ENCODE measurements at places on chromosomes 7 and 10.

DNA sequence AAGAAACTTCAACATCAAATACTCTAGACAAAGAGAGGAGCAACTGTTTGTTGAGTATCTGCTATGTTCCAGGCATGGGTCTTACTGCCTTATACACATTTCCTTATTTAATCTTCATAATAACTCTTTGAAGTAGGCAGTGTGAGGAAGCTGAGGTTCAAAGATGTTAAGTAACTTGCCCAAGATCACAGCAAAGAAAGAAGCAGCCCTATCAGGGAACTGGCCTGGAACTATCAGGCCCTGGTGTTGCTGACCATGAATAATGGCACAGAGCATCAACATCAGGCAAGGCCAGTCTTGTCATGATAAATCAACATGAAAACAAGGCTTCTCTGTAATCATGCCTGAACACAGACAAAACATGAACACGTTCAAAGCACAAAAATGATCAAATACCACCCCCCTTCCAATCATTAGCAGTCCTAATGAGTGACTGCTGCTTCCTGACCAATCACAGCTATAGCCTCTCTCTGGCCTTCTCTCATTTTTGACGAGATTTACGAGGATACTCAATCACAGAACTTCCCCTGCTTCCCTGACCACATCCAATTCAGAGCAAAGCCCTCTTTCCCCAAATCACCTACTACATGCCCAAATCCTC is 2.3 kb downstream of the GSDME start:
- peak; percentile 37 for DNase-seq

- DNase-seq: no peak
Observed at GRCh38 chr7:105206985-105207384, 181.7 kb downstream of the SRPK2 start.

DNA sequence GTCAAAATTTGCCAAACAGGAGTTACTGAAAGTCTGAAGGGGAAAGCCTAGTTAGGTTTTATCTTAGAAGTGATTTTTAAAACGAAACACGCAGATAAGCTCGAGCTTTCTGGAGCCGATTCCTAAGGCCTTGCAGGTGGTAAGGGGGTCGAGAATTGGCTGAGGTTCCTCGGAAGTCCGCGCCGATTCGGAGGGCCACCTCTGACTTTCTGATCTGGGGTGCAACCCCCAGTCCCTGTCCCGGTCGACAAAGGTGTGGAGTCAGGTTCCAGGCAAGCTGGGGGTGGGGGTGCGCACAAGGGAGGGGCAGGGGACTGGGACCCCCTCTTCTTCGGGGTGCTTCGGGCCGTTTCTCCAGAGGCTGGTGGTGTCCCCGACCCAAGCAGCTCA is 701 bp upstream of the CUL1 start:
- no peak for DNase-seq

DNA sequence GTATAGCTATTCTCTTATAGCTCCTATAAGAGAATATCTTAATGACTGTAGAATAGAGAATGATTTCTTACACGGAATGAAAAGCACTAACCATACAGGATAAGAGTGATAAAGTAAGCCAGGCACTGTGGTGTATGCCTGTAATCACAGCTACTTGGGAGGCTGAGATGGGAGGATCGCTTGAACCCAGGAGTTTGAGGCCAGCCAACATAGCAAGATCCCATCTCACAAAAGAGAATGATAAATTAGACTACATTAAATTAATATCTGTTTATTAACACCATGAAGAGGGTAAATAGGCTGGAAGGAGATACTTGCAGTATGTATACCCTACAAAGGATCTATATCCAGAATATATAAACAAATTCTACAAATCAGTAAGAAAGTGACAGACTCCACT is 12.2 kb upstream of the OIT3 start:
- no peak for DNase-seq

DNA sequence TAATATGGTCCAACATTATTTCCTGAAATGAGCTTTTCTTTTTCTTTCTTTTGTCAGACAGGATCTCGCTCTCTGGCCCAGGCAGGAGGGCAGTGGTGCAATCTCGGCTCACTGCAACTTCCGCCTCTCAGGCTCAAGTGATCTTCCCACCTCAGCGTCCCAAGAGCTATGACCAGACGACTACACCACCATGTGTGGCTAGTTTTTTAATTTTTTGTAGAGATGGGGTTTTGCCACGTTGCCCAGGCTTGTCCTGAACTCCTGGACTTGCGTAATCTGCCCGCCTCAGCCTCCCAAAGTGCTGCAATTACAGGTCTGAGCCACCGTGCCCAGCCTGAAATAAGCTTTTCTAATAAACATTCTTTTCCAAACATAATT is 48.6 kb downstream of the CUL2 start:
- no peak for DNase-seq

GRCh38 chr10:43965033-43965917 is 316.6 kb upstream of the ZNF32 start:
- no peak for DNase-seq

- no peak for DNase-seq
Observed at GRCh38 chr10:97356318-97356914, 21.9 kb upstream of the FRAT2 start.

GRCh38 chr7:2714636-2715035 is 26.6 kb downstream of the AMZ1 start:
- DNase-seq: no peak

- DNase-seq: peak; percentile 80
Observed at GRCh38 chr10:104197364-104197763, 34.8 kb downstream of the CFAP43 start.

GRCh38 chr10:22631646-22632278 is 82.6 kb downstream of the PIP4K2A start:
- DNase-seq: no peak

DNA sequence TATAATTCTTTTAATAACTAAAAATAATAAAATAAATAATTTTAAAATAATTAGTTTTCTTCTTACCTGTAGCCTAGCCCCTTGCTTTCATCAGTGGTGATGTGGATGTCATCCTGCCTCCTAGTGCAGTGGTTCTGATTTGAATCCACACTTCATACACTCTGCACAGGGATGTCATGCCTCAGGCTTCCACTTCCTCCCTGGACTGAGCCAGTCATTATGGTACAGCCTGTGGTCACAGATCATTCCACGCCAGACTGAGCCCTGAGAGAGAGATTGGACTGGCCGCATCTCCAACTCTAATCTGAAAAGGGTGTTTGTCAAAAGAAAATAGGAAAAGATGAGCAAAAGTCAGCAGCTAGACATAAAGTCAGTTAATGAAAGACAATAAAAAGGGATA is 436.2 kb upstream of the IGFBP3 start:
- no peak for DNase-seq

DNA sequence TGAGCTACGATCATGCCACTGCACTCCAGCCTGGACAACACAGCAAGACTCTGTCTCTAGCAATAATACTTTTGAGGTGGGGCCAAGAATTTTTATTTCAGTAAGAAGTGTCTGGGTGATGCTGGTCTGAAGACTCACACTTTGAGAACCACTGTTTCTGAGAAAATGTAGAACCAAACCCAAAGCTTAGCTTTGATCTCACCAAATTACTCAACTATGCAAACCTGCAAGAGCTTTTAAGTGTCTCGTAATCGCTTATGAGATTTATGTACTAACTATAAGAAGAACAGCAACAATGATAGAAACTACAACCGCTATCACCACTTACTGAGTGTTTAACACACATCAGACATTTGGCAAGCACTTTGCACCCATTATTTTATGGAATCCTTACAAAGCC is 29.5 kb downstream of the APBB1IP start:
- DNase-seq: no peak

- DNase-seq: no peak
Observed at GRCh38 chr7:128255271-128255670, 14.2 kb downstream of the LEP start.

DNA sequence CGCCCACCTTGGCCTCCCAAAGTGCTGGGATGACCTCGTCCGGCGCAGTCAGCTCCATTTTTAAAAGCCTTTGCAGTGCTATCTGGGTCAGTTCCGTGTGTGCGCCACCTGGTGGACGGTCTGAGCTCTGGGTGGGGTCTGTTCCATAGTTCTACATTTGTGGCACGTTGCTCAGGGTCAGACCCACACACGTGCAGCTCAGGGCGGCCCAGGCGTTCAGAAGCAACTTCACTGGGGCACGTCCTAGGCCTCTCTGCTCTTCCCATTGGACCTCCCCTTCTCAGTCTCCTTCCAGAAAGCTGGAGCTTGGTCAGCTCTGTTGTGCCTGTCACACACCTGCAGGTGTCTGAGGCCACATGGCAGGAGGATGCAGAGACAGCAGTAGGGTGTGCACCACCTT is 137.9 kb downstream of the DNAJB6 start:
- DNase-seq: no peak

DNA sequence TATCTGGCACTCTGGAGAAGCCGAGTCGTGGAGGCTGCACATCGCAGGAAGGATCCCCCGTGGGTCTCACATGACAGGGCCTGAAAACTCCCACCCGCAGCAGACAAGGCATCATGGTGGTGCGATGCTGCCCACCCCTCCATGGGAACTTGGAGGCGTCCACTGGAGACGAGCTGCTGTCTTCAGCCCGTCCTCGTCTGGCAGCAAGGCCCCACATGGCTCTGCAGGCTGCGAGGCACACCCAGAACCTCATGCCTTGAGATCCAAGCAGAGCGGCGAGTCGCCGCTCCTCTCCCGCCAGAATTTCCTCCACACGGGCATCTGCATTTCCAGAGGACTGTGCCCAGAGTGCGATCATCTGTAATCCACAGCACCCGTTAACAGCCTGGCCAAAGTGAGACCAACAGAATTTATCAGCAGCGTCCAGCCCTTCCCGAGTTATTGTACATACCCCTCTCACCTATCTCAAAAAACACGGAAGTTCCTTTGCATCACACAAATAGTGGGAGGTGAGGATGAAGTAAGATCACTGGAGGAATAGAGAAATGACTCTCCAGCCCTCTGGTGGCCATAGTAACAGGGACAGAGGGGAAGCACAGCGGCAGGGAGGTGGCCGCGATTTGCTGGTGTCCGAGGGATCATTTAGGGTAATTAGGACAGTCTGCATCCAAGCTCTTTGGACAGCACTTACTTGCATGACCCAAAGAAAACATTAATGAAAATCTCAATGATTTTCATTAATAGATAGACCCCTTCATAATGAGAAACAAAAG is 292.4 kb downstream of the USP6NL start:
- no peak for DNase-seq

- no peak for DNase-seq
Observed at GRCh38 chr7:55124989-55125875, 106.4 kb downstream of the EGFR start.

DNA sequence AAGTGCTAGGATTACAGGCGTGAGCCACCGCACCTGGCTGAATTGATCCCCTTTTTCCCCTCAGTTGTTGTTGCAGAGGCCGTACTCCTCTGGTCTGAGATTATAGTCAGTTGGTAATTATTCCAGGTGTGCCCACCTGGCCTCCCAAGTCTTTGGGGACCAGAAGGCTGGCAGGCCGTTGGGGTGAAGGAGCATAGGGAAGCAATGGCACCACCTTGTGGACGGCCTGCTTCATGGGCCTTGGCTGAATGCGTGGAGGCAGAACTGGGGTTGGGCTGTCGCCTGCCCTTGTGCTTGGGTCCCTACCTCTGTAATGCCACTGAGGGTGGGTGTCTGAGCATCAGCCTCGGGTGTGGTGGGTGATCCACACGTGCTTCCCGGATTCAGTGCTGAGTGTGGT is 125.7 kb downstream of the RGS10 start:
- DNase-seq: peak; percentile 87

GRCh38 chr7:24304494-24305095 is 20.6 kb downstream of the NPY start:
- DNase-seq: no peak

DNA sequence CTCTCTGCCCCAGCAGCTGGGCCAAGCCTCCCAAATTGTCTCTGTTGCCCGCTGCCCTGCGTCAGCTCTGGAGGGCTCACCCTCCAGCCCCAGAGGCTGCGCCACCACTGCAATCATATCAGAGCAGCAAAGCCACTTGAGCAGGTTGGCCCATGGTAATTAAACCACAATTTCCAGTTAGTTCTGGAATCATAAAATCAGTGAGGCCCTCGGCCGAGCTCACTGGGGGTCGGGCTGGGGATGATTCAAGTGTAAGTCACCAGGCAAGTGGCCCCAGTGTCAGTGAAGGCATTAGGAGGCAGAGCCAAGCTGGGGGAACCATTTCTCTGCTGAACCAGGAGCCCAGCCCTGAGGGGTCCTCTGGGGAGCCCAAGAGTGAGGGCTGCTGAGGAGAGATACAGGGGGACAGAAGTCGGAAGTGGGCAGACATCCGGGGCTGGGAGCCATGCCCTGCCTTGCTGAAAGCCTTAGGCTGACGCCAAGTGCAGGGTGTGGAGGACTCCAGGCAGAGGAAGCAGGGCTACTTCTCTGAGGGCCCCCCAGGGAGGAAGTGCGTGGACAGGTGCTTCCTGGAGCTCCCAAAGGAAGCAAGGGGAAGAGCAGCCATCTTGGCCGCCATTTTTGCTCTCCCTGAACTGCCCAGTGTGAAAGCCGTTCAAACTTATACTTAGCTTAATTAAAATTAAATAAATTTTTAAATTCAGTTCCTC is 29.5 kb upstream of the SLC29A3 start:
- DNase-seq: no peak

DNA sequence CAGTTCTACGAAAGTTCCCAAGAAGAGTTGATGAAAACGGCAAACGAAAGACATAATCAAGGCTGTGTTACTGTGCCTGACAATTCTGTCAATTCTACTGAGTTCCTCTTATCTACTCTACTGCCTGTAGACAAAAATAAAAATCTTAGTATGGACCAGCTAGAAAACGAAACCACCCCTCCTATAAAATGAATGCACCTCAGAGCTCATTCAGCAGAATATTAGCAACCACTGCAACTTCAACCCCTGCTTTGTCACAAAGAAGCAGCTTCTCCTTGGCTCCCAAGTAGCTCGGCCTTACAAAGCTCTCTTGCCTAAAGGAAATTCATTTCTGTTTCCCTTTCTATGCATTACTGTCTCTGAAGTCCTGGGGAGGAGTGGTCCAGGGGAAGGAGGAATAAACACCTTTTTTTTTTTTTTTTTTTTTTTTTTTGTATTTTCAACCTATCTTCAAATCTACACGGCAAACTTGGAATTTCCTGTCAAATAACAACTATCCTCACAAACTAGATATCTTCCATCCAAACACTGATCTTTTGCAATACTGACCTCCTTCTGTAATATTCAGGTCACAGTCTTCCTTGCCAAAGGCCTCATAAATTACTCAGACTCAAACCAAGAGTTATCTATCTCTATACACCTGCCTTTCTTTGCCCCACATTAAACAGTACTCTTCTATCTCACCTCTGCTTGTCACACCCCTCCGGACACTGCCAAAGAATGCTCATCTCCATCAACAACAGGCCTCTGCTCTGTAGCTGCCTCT is 74.3 kb downstream of the GLI3 start:
- no peak for DNase-seq

DNA sequence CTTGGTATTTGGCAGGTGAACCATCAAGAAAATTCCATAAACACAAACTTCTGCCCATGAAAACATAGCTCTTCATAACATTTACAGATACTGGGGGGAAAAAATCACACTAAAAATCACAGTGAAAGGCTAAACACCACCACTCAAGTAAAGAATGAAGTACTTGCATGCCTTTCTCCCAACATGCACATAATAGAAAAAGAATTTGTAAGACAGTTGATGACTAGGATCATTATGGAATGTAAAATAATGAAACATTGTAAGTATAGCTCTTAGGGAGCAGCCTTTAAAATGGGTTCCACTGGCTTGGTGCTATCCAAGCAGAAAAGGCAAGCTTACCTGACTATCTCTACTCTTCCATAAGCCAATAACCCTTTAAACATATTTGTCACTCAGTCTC is 299.9 kb upstream of the LRRN3 start:
- no peak for DNase-seq

All from RWPE1 (cell line).